Activated CD8-positive, alpha-beta memory T cell treated with anti-CD3 and anti-CD28 coated beads, Interleukin-2, amount 10 ng/mL, durations not matched to agents 7 days and 5 days (primary cell): ENCODE measurements at places on chromosomes 12 and 14. TPM values are rescaled to one million over a fixed set of nuclear protein-coding genes. Genes with fewer than 3 reads are reported as not detected.

The FSCB gene
- total RNA-seq: not detected

The LGR5 gene
- total RNA-seq: not detected

The RBP5 gene
- total RNA-seq: 0.87 TPM

The TMTC1 gene
- total RNA-seq: 0.09 TPM
